ENCODE measurements at places on chromosomes 16 and 17.

GRCh38 chr17:9768381-9768934, 22.9 kb downstream of the DHRS7C start:
- no peak for DNase-seq

DNA sequence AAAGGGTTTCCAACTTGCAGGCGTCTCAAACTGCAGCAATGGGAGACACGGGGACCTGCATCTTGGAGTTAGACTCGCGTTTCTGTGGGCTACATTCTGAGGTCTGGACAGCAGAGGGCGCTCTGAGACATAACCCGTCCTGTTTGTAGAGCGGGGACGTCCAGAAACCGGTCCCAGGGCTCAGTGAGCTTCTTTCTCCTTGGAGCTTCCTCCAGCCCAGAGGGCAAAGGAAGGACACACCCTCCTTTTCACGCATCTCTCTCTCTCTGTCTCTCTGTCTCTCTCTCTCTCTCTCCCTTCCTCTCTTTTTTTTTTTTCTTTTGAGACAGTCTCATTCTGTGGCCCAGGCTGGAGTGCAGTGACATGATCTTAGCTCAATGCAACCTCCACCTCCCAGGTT, 19.8 kb downstream of the COX4I1 start:
- DNase-seq = peak; percentile 84

DNA sequence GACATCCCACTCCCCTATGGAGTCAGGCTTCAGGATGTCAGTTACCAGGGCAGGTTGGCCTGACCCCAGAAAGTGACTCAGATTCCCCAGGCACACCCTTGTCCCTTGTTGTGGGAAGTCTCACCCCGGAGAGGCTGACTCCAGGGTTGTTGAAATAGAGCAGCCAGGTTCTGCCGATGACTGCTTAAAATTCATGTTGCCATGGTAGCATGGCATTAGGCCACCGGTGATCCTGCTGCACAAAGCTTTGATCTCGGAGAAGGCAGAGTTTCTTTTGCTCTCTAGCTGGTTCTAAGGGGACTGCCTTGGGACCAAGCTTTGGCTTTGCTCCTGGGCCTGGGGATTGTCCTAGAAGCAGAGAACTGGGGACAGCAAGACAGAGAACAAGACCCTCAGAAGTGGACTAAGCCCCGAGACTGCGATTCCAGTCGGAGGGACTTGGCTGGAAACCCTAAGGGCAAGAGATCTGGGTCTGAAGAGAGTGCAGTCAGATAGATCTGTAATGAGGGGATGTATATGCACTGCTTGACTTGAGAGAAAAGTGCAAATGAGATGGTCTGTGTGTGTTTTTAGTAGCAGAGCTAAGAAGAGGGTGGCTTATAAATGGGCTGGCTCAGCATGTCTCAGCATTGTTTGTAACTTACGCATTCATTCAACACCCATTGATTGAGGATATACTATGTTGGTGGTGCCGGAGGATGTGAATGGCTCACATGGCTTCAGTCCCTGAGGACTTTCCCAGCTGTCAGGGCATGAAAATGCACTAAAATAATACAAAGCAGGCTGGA, 106.9 kb downstream of the RGS9 start:
- no peak for DNase-seq

DNA sequence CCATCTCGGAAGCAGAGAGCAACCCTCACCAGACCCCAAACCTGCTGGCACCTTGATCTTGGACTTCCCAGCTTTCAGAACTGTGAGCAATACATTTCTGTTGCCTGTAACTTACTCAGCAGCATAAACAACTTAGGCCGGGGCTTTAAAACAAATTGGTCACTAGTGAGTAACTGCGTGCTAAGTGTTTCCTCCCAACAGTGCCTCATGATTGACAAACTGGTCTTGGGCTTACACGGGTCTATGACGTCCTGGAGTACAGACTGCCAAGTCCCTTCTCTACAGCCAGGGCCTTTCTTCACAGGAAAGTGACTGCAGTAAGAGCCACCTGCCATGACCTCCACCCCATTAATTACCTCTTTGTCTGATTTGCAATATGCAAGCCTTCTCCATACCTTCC, 136.7 kb downstream of the XYLT1 start:
- no peak for DNase-seq

DNA sequence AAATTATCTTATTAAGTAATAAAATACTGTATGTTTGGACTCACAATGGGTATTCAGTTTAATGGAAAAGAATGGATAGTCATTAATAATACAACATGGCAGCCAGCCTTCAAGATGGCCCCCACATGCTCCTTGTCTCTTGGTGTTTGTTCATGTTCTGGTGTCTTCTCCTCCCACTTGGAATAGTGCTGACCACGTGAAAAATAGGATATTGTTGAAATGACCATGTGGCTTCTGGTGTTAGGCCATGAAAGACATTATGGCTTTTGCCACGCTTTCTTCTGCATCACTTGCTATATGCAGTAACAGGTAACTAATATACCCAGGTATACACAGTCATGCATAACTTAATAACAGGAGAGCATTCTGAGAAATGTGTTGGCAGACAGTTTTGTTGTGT, 341.0 kb downstream of the KCNJ2 start:
- no peak for DNase-seq

- DNase-seq = no peak
Measured at GRCh38 chr17:68829211-68829610, 126.0 kb downstream of the ABCA8 start.

GRCh38 chr16:743794-744500, 3.1 kb upstream of the CIAO3 start:
- no peak for DNase-seq

DNA sequence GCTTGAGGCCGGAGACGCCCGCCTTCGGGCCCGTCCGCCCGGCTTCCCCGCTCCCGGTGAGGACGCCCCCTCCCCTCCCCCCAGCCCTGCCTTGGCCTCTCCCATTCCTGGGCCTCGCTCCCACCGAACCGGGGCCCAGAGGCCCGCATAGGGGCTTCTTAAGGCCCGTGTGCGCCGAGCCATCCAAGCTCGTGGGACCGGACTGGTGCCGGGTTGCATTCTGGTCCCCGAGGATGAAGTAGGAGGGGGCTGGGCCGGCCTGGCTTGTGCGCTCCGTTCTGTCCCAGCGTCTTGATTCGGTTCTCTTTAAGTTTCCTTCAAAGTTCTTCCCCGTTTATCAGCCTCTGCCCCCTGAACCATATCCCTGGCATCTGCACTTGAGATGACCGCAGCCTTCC, 488 bp downstream of the SENP3 start:
- DNase-seq = no peak

DNA sequence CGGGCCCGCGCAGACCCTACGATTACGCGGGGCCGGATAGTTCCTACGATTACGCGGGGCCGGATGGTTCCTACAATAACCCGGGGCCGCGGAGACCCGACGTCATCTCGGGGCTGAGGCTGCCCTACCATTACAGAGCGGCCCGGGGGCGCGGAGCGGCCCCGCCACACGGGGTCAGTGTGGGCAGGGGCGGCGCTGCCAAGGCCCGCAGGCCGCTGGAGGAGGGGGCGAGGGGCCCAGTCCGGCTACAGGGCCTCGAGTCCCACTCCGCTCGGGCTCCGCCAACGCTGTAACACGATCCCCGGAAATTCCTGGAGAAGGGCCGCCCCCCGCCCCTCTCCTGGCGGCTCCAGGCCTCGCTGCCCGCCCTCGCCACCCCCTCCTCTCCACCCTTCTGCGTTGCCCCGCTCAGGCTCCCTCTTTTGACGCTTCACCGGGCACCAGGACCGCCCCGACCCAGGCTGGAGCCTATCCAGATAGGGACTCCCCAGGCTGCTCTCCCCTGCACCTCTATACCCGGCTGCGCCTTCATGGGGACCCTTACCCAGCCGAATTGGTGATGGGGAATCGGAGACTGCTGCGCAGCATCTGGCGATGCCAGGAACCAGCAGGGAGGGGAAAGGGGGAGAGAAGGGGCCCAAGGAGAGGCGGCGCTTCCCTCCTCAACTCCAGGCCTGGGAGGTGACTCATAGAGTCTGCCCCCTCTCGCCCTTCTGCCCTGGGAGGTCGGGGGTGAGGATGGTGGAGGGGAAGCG, at the start of gene RAB34:
Gene RAB34 (minus strand): TSS at position 291 of the 755 bp plus-strand sequence. CDS start 602 bp downstream, outside the sequence.
- DNase-seq = peak; percentile 21

- DNase-seq = no peak
Measured at GRCh38 chr16:74461826-74462225, 40.5 kb upstream of the CLEC18B start.

DNA sequence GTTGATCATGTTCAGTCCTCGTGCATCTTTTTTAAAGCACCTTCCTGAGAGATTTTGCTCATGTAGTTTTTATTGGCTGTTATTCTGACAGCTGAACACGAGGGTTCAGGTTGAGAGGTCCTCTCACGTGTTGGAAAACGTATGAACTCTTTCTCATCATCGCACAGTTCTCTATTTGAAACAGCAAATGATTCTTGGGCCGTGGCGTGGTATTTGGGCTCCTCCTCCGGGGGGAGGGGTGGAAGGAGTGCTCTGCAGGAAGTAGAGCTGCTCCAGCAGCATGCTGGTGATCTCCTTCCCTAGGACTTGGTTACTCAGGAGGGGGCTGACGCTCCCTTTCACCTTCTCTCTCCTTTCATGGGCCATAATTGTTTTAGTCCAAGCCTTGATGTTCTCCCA, 70.4 kb downstream of the KSR1 start:
- DNase-seq = peak; percentile 21

GRCh38 chr17:1000597-1001461, 3.9 kb downstream of the TIMM22 start:
- DNase-seq = no peak
